ENCODE measurements at places on chromosomes 3 and 15.

- DNase-seq, result no peak
Observed at GRCh38 chr3:3778216-3778615, 21.0 kb upstream of the LRRN1 start.

DNA sequence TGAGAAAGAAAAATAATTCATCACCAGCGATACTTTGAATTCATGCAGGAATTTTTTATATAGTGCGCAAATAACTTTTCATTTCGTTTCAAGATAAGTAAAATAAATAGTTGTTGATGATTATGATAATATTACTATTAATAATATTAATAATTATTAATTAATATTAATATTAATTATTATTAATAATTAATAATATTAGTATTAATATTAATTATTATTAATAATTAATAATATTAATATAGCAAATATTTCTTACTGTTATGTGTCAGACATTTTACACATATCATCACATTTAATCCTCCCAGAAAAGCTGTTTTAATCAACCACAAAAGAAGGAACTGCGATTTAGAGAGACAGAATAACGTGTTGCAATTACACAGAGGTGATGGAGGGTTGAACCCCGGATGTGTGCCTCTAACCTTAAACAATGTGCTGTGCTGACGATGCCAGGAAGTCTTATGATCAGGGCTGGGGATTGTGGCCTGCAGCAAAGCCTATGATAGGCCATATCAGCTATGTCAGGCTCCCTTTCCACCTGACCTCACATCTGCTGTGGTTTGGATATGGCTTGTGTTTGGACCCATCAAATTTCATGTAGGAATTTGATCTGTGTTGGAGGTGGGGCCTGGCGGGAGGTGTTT, 263.5 kb upstream of the NR2F2 start:
- peak; percentile 45 for DNase-seq

GRCh38 chr3:138114431-138114918, 933 bp downstream of the DZIP1L start:
- DNase-seq, result peak; percentile 62

- DNase-seq, result peak; percentile 24
Observed at GRCh38 chr3:81716870-81717509, 44.5 kb downstream of the GBE1 start.

DNA sequence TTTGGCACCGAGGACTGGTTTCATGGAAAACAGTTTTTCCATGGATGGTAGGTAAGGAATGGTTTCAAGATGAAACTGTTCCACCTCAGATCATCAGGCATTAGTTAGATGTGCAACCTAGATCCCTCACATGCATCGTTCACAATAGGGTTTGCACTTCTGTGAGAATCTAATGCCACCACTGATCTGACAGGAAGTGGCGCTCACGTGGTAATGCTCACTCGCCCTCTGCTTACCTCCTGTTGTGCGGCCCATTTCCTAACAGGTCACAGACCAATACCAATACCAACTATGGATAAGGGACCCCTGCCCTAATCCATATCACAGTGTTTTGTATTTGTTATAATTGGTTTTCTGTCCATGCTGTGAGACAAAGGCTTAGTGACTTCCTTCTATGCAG, 58.9 kb downstream of the SLMAP start:
- no peak for DNase-seq

DNA sequence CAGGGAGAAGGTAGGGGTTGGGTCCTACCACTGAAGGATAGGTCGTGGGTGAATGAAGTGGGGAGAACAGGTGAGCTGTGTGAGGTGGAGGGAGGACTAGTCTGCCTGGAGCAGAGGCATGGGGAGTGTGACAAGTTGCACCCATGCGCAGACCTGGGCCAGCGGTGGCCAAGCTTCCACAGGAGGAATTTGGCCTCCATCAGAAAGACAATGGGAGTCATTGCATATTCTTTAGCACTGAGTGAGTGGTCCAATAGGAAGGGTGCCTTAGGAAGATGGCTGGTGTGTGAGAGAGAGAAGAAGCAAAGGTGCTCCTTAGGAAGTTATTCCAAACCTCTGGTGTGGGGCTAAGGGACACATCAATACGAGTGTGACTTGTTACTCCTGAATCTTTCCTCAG, 191.1 kb downstream of the KCNAB1 start:
- DNase-seq, result no peak

GRCh38 chr15:78831229-78832207, 20.3 kb upstream of the ADAMTS7 start:
- DNase-seq, result no peak

- DNase-seq, result no peak
Observed at GRCh38 chr3:36681867-36682266, 82.5 kb downstream of the DCLK3 start.

GRCh38 chr15:45581919-45582318, 5.3 kb upstream of the BLOC1S6 start:
- no peak for DNase-seq

- DNase-seq, result no peak
Observed at GRCh38 chr15:59200560-59200959, 6.1 kb upstream of the LDHAL6B start.

DNA sequence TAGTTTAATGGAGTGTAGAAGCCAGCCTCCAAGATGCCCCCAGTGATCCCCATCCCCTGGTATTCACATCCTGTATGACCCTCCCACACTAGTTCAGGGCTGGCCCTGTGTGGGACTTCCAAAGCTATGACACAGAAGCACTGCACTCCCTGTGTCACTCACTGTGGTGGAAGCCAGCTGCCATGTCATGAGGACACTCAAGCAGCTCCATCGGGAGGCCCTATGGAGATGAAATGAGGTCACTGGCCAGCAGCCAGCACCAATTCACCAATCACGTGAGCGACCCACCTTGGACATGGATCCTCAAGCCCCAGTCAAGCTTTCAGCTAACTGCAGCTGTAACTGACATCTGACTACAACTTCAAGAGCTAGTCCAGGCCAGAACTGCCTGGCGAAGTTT, 3.9 kb upstream of the ACAN start:
- DNase-seq, result no peak

DNA sequence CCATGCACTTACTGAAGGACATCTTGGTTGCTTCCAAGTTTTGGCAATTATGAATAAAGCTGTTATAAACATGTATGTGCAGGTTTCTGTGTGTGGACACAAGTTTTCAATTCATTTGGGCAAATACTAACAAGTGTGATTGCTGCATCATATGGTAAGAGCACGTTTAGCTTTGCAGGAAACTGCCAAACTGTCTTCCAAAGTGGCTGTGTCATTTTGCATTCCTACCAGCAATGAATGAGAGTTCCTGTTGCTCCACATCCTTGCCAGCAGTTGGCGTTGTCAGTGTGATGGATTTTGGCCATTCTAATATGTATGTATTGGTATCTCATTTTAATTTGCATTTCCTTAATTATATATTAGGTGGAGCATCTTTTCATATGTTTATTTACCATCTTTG, 280.1 kb downstream of the SV2B start:
- DNase-seq, result no peak

GRCh38 chr3:158420654-158421396, 150.2 kb upstream of the MLF1 start:
- no peak for DNase-seq

- DNase-seq, result no peak
Observed at GRCh38 chr3:156649681-156650080, 24.7 kb upstream of the TIPARP start.

DNA sequence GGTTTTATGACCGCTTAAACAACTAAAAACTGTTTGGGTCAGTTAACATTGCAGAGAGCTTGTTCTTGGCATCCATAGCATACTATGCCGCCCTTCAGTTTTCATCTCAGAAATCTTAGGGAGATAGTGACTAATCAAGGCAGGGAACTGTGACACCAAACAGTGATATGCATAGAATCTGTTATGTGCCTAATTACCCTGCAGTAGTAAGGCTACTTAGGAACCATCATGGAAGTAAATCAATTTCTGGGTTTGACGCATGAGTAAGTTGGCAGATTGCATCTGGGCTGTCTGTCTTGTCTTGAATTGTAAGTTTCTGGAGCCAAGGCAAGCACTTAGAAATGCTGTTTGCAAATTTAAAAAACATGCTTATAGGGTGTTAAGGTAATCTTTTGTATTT, 22.5 kb downstream of the KCTD6 start:
- DNase-seq, result no peak

DNA sequence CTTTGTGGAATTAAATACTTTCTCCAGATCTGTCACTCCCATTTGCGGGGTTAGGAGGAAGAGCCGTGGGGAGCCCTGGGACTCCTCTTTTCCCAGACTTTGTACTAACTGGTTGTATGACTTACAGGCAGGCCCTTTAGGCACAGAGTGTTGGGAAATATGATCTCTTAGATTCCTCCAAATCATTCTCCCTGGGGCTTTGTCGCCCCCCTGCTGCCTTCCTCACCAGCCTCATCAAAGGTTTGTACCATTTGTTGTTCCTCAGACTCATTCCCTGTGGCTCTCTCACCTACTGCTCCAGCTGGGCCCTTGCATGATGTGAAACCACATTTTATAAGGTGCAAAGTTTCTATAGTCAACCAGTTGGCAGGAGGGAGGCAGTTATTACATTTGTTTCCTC, 56.4 kb downstream of the CRYGS start:
- DNase-seq, result peak; percentile 19

- no peak for DNase-seq
Observed at GRCh38 chr3:128488991-128489673, 3.9 kb downstream of the GATA2 start.

DNA sequence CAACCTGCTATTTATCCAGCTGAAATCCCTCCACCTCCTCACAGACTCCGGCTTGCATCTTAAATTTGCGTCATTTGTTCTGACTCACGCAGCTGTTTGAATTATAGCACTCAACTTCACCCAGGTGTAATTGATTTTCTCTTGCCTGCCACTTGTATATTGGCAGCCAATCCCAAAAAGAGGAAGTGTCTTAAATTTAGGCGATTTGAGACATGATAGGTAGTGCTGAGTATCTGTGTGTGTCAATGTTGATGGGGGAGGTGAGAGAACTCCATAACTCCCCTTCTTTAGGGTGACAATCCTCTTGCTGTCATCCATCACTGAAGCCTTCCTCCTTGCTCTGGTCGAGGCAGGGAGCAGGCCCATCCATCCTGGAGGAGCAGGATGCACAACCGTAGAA, 77.2 kb upstream of the TPRG1 start:
- DNase-seq, result no peak

- DNase-seq, result peak; percentile 22
Observed at GRCh38 chr3:143443851-143444331, 324.3 kb downstream of the CHST2 start.

DNA sequence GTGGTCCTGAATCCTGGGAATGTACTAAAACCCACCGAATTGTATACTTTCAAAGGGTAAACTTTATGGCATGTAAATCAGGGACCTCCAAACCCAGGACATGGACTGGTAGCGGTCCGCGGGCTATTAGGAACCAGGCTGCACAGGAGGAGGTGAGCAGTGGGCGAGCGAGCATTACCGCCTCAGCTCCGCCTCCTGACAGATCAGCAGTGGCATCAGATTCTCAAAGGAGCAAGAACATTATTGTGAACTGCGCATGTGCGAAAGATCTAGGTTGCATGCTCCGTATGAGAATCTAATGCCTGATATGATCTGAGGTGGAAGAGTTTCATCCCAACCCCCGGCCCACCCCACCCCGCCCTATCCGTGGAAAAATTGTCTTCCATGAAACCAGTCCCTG, 22.2 kb downstream of the HEG1 start:
- no peak for DNase-seq

GRCh38 chr3:133941415-133941821, 45.7 kb upstream of the RAB6B start:
- DNase-seq, result peak; percentile 71

GRCh38 chr3:119774444-119774843, 7.5 kb upstream of the NR1I2 start:
- DNase-seq, result no peak

DNA sequence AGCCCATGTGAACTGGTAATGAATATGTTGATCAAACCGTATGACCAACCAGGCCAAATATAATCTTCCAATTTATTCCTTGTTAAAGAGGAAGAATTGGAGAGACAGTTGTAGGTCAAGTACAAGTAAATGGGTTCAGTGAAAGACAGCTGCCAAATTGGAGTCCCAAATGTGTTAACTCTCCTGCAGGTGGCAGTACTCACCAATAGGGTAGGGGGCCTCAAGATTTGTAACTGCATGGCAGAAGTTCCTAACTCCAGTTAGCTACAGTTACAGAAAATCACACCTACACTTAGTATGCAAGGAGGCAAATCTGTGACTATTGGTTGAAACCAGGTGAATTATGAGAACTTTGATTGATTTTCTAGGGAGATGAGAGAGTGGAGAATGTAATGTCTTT, 278.0 kb downstream of the ZBBX start:
- peak; percentile 28 for DNase-seq

DNA sequence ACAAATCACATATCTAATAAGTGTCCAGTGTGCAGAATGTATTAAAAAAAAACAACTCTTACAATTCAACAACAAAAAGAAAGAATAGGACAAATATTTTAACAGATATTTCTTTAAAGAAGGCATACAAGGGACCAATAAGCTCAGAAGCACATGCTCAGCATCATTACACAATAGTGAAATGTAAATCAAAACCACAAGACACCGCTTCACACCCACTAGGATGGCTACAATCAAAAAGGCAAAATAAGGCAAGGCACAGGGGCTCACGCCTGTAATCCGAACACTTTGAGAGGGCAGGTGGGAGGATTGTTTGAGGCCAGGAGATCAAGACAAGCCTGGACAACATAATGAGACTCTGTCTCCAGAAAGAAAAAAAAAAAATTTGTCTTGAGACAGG, 255.6 kb downstream of the MAGI1 start:
- no peak for DNase-seq

DNA sequence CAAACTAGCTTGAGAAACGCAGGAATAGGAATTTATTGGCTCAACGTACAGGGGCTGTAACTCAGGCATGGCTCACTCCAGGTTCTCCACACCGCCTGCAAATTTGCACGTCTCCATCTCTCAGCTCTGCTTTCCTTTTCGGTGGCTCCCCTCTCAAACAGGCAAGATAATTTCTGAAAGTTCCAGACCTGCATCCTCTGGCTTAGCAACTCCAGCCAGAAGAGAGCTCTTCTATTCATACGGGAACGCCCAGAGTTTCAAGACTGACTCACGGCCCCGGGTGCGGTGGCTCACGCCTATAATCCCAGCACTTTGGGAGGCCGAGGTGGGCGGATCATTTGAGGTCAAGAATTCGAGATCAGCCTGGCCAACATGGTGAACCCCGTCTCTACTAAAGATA, 139.7 kb upstream of the BNIP2 start:
- no peak for DNase-seq

DNA sequence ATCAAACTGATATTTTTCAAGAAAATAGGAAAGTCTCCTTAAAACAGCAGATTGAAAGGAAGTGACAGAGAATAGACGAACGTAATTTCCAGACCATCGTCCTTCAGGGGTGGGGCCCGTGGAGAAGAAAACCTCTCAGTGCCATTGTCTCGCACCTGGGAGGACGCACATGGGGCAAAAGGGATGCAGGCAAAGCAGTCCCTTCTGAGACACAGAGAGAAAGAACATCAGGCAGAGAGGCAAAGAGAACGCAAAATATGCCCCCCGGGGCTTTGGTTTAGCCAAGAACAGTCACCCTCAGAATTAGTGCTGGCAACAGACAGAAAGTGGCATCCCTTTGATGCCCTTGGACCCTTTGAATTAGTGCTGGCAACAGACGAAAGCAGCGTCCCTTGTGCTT, 37.0 kb downstream of the MUC20 start:
- DNase-seq, result no peak

- no peak for DNase-seq
Observed at GRCh38 chr3:62168356-62168755, 205.0 kb downstream of the FEZF2 start.
